Fibroblast of skin of left biceps (primary cell): ENCODE measurements at places on chromosomes 5 and 9.

- DNase-seq: no peak
These were observed 27.7 kb downstream of the UGCG start for GRCh38 chr9:111924281-111924680.

- no peak for DNase-seq
These were observed 35.8 kb upstream of the LCP2 start for GRCh38 chr5:170333161-170333910.

GRCh38 chr5:43514025-43514424, 923 bp downstream of the C5orf34 start:
- DNase-seq: no peak

- DNase-seq: no peak
These were observed 1858.6 kb upstream of the CDH9 start for GRCh38 chr5:28896949-28897348.

DNA sequence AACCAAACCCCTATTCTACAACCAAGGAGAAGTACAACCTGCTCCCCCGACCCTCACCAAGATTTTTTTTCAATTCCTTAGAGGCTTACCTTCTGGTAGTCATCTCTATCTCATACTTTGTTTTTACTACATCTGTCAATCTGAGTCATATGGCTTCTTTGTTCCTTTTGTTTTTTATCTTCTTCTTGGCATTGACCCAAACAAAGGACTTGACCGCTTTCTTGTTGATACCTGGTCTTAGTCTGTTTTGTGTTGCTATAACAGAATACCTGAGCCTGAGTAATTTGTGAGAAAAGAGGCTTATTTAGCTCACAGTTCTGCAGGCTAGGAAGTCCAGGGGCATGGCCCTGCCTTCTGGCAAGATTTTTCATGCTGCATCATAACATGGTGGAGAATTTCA, 352.7 kb downstream of the MLLT3 start:
- no peak for DNase-seq

- no peak for DNase-seq
These were observed 49.0 kb upstream of the IFNK start for GRCh38 chr9:27475057-27475595.

DNA sequence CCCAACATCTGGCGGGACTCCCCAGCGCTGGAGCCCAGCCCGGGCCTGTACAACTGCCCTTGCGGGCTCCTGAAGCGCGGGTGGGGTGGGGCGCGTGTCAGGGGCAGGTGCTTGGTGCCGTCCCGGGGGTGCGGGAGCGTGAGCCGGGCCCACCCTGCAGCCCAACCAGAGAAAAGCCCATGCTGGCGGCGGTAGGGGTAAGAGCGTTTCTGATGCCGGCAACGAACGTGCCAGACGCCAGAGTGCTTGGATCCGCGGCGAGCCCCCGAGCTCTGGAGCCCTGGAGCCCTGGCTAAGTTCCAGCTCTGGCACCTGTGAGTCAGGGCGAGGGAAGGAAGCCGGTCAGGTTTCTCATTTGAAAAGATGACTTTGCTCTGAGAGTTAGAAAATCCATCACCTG, 58.0 kb downstream of the ZNF510 start:
- no peak for DNase-seq

DNA sequence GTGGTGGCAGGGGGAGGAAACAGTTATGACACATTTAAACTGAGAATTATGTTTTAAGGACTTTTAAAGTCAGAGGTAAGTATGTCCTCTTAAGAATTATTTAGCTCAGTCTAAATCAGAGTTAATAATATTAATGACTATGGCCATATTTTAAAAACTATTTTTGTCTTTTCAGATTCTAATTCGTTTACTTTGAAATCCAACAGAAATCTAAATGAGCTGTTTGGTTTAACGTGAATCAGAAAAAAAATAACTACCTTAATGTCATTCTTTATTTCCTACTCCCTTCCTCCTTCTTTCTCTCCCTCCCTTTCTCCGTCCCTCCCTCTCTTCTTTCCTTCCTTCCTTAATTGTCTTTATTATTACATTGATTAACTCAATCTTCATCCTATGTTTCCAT, 14.7 kb downstream of the C1QTNF3 start:
- DNase-seq: no peak

- DNase-seq: no peak
These were observed 14.6 kb downstream of the SEPTIN8 start for GRCh38 chr5:132762246-132763000.

GRCh38 chr5:60980511-60980910, 35.5 kb downstream of the NDUFAF2 start:
- no peak for DNase-seq

DNA sequence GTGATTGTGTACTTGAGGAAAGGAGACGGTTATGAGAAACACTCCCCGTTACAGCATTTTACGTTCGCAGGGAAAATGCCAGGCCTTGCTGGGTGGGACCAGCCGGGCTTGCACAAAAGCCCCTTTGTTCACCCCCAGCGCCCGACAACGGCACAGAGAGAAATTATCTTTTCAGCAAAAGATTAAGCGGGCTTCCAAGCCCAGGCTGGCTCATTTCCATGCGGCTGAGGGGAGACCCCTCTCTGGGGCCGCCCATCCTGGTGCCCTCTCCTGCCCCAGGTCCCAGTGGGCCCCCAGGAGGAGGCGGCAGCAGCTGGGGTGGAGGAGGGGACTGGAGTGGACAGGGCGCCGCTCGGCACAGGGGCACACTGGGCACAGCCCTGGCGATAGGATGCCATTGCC, 50.8 kb upstream of the NOTCH1 start:
- DNase-seq: no peak

DNA sequence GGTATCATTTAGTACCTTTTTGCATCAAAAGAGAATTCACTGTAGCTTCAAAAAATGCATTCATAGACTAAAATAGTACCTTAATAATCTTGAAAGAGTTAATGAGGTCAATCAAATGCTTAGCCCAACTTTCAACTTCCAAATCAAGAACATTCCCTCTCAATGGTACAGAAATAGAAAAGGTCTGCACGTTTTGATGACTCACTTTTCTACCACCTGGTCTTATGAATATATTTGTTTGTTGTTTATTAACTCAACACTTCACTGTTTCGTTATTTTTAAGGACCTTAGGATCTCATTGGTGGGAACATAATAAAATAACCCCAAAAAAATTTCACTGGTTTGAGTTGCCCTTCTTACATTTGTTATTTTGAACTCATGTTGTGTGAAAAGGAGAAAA, 229.5 kb downstream of the MEF2C start:
- no peak for DNase-seq

GRCh38 chr9:121686930-121687541, 35.6 kb downstream of the DAB2IP start:
- DNase-seq: no peak

GRCh38 chr5:113163328-113163727, 186.7 kb downstream of the DCP2 start:
- DNase-seq: peak; percentile 31

GRCh38 chr5:160769301-160769700, 82.7 kb downstream of the ATP10B start:
- DNase-seq: no peak

GRCh38 chr9:24144796-24145195, 318.8 kb upstream of the ELAVL2 start:
- no peak for DNase-seq

- no peak for DNase-seq
These were observed 135.8 kb downstream of the ROR2 start for GRCh38 chr9:91814201-91814600.

- DNase-seq: no peak
These were observed 91.8 kb upstream of the TBCA start for GRCh38 chr5:77867914-77868313.

DNA sequence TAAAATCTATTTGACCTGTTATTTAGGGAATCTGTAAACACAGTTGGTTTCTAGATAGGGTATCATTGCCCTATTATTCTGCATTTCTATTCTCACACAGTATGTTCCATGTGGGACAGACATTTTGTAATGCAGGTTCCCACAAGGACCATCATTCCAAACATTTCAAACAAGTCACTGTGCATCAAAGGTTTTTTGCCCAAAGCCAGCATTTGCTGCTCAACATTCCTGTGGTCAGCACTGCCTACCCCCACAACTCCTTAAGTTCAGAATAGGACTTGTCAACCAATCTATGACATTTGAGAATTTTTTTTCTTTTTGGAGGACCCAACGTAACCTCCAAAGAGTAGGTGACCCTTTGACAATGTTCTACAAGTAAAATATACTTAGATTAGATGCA, 95.7 kb downstream of the LPAR1 start:
- no peak for DNase-seq

DNA sequence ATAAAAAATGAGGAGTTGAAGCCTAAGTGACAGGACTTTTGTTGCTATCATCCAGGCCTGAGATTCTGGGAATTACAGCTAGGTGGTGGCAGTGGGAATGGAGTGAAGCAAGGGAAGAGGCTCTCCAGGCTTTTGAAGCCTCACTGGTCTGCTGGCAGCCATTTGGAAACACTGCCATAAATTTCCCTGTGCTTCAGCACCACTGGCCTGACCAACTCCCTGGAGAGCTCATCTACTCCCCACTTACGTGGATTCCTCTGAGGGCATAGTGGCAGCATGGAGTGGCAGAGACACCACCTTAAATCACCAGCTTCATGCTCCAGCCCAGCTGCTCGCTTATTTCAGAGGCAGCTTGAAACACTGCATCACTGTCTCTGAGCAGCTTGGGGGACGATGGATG, 518.2 kb downstream of the TLR4 start:
- DNase-seq: no peak

DNA sequence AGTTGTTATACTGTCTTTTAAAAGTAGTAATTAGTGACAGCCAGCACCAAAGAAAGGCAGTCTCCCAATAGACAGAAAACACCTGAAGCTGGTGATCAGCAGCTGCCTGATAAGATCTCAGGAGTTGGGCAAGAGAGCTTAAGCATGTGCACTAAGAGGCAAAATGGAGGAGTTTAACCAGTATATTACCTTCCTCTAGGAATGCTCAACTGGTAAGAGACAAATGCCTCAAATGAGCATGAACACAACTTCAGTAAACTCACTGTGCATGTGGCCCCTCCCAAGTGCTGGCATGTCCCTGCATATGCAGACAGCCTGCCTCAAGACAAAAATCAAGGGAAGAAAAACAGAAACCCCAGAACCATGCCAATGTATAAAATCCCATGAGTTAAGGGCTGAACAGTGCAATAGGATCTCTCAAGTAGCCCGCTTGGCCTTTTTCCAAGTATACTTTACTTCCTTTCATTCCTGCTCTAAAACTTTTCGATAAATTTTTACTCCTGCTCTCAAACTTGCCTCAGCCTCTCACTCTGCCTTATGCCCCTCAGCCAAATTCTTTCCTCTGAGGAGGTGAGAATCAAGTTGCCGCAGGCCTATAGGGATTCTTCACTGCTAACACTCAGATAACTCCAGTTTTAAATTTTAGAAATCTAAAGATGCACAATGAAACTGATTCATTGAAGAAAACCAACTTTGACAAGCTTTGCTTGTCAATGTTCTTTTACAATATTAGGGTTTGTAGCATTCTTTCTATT, 724.8 kb upstream of the RIOK2 start:
- no peak for DNase-seq

DNA sequence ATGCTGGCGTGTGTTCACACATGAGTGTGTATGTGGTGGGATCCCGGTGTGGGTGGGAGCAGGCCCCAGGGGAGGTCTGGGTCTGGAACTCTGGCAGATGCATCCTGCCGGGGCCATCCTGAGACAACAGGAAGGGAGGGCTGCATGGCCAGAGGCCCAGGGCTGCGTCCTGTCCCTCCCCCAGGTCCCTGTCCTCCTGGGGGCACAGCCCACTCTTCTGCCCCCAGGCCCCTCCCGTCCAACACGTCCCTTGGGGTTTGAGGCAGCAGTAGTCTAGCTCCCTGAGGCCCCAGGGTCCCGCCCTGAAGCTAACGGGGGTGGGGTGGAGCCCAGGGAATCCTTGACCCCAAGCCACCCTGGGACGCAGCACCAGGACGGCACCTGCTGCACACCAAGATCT, 16.6 kb downstream of the FLT4 start:
- DNase-seq: no peak

GRCh38 chr9:72402744-72403143, 37.7 kb upstream of the ZFAND5 start:
- DNase-seq: no peak

DNA sequence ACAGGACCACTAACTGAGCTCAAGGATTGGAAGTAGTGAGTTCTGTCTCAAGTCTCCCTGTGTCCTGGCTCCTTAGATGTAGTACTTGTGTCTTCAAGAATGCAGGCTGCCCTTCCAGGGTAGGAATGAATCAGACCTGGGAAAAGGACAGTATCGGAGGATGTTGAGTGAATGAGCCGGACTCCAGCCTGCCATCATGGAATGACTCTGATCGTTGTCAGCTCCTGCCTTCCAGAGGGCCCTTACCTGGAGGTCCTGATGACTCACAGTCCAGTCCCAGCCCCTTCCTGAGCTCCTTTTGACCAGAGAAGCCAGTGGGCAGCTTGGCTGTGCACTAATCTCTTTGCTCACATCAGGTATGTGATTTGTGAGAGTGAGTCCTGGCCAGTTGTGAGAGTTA, 161.1 kb downstream of the TRPM6 start:
- no peak for DNase-seq

DNA sequence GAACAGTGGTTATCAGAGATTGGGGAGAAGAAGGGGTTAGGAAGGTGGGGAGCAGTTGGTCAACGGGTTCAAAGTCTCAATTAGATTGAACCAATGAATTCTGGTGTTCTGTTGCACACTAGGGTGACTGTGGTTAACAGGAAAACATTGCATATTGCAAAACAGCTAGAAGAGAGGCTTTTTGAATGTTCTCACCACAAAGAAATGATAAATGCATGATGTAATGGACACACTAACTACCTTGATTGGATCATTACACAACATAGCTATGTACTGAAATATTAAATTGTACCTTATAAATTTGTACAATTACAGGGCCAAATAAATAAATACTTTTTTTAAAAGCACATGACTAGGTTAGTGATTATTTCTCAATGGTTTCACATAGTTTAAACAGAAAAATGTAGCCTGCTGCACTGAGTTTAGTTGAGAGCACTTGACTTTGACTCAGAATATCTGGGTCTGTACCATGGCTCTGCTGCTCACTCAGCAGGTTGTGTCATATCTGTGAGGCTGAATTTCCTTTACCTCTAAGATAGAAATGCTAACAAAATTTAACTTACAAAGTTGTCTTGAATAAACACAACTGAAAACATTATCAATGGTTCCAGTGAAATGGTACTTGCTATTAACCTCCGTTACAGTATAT, 30.4 kb downstream of the NUDT12 start:
- DNase-seq: no peak

DNA sequence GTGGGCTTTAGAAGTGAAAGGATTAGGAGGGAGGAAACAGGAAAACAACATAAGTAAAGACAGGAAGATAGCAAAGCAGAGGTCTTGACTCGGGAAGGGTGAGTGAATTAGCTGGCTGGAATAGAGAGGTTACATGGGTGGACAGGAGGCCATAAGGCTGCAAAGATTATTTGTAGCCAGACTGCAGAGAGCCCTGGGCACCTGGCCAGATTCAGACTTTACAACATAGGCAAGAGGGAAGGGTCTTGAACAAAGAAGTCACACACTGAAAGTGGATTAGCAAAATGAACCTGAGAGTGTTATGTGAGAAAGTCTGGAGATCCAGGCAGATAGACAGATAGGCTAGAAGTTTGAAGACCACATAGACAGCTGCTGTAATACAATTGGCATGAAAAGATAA, 29.7 kb upstream of the CER1 start:
- DNase-seq: no peak
